ENCODE measurements at places on chromosomes 5 and 9. TPM values are rescaled to one million over a fixed set of nuclear protein-coding genes. Genes with fewer than 3 reads are reported as not detected.

Gene ADGRV1
- polyA plus RNA-seq: 0.82 TPM

Gene RPS23
- 1,380 TPM for polyA plus RNA-seq

Gene POLK
- 3.2 TPM for polyA plus RNA-seq

Gene GABRG2
- not detected for polyA plus RNA-seq

Gene AQP3
- 1,009 TPM for polyA plus RNA-seq

Gene HAVCR1
- polyA plus RNA-seq: not detected

Gene FAM114A2
- 8.2 TPM for polyA plus RNA-seq

Gene GFI1B
- polyA plus RNA-seq: 0.02 TPM

Gene CYLC2
- polyA plus RNA-seq: not detected

Gene NLN
- 2.3 TPM for polyA plus RNA-seq

Gene IGIP
- polyA plus RNA-seq: 2.3 TPM

Gene INSL4
- polyA plus RNA-seq: not detected

Gene SLIT3
- 0.53 TPM for polyA plus RNA-seq

Gene ELOVL7
- 2.8 TPM for polyA plus RNA-seq

Gene WNT8A
- not detected for polyA plus RNA-seq

Gene KCNIP1
- 0.04 TPM for polyA plus RNA-seq

Gene BHMT2
- polyA plus RNA-seq: 4.4 TPM

Gene SYK
- 12.0 TPM for polyA plus RNA-seq

Gene PCDHGA2
- polyA plus RNA-seq: 0.27 TPM

Gene NUTM2F
- polyA plus RNA-seq: not detected

Gene TEK
- 1.3 TPM for polyA plus RNA-seq

Gene SLC6A7
- polyA plus RNA-seq: not detected

Gene PLCXD3
- polyA plus RNA-seq: 0.19 TPM

Gene NRG2
- polyA plus RNA-seq: 1.7 TPM

Gene TXNDC8
- polyA plus RNA-seq: not detected

Gene LCN9
- not detected for polyA plus RNA-seq

Gene PHYKPL
- 21.1 TPM for polyA plus RNA-seq

Gene GLE1
- polyA plus RNA-seq: 12.8 TPM
